ENCODE measurements at places on chromosomes 16 and 17. TPM values are rescaled to one million over a fixed set of nuclear protein-coding genes. Genes with fewer than 3 reads are reported as not detected.

SCGB1C2 gene
- not detected for total RNA-seq

TUBB3 gene
- total RNA-seq: 273 TPM

AHSP gene
- not detected for total RNA-seq

EVPL gene
- 0.21 TPM for total RNA-seq

NPIPB6 gene
- total RNA-seq: 1.6 TPM

DNA sequence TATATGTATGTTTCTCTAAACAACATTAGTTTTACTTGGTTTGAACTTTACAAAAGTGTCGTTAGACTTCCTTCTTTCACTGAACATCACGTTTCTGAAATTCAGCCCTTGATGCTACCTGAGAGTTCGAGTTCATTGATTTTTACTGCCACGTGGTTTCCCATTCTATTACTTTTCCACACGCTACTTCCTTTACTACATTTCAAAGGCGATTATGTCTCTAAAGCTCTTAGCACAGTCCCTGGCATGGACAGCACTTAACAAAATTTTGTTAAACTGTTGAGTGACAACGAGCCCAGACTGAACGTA lies 15.9 kb upstream of the ARHGAP17 start:
- no peak for DNase-seq
- no peaks in the 10 kb centered on the region for H3K27me3 ChIP-seq
- peak overlapping the region; percentile 21 for H3K4me3 ChIP-seq
- H3K4me1 ChIP-seq: peaks cover 10% of the 10 kb centered on the region

DNA sequence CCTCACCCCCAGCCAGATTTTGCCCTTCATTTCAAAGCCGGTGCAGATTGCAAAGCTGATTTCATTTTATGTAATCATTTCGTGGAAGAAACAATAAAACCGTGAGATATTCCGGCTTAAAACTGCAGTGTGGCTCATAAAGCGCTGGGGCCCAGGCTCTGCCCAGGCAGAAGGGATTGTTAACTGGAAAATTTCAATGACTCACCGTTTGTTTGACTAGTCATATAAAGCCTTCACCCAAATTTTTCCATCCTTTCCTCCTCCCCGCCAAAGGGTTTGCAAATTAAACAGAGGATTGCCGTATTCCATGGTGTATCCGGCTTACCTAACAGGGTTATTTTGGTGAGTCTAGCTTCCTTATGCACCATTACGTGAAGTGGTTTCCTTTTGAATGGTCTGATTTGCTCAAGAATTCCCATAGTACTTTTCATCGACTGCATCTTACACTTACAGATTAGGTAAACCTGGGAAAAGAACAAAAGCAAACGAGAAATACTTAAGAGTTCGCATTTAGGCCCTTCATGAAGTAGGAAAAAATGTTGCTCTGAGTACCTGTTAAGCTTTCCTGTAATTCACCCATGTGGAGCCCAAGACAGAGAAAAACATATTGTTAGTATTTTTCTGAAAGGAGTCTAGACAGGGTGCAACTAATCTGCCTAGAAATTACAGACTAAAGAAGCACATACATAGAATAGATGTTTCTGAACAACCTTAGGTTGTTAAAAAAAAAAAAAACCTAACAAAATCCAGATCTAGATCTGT lies 949 bp upstream of the GSPT1 start:
- H3K4me3 ChIP-seq: peak overlapping the region; percentile 96
- H3K4me1 ChIP-seq: peaks cover 13% of the 10 kb centered on the region
- peak; percentile 36 for DNase-seq

- no peaks in the 10 kb centered on the region for H3K36me3 ChIP-seq
- DNase-seq: no peak
- no peak overlapping the region for H3K27ac ChIP-seq
- no peaks in the 10 kb centered on the region for H3K4me1 ChIP-seq
- H3K4me3 ChIP-seq: no peak overlapping the region
- H3K27me3 ChIP-seq: no peaks in the 10 kb centered on the region
Observed at GRCh38 chr17:28216528-28216927, 102.5 kb upstream of the TMEM97 start.

DNA sequence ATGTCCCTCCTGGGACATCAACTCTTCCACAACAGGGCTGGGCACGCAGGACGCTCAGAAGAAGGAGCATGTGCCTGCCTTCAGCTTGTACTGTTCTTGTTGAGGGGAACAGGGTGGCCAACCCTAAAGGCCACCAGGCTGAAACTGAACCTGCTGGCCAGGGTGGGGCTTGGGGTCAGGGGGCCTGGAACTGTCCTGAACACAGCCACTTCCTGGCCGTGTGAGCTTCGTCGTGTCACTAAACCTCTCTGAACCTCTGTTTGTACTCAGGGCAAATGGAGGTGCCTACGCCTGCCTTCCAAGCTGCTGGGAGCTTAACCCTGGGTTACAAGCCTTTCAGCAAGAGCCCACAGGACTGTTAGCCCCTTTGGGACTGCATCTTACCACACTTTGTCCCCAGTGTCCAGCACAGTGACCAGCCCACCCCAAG lies 6.7 kb downstream of the ARHGAP27 start:
- no peak for DNase-seq
- H3K4me1 ChIP-seq: no peaks in the 10 kb centered on the region
- no peaks in the 10 kb centered on the region for H3K36me3 ChIP-seq
- no peak overlapping the region for H3K4me3 ChIP-seq

- peaks cover 23% of the 10 kb centered on the region for H3K36me3 ChIP-seq
- no peak overlapping the region for H3K4me3 ChIP-seq
- H3K4me1 ChIP-seq: no peaks in the 10 kb centered on the region
- H3K27me3 ChIP-seq: no peaks in the 10 kb centered on the region
- H3K27ac ChIP-seq: no peak overlapping the region
- DNase-seq: no peak
Observed at GRCh38 chr17:28655160-28655559, 6.5 kb downstream of the SDF2 start.

DNA sequence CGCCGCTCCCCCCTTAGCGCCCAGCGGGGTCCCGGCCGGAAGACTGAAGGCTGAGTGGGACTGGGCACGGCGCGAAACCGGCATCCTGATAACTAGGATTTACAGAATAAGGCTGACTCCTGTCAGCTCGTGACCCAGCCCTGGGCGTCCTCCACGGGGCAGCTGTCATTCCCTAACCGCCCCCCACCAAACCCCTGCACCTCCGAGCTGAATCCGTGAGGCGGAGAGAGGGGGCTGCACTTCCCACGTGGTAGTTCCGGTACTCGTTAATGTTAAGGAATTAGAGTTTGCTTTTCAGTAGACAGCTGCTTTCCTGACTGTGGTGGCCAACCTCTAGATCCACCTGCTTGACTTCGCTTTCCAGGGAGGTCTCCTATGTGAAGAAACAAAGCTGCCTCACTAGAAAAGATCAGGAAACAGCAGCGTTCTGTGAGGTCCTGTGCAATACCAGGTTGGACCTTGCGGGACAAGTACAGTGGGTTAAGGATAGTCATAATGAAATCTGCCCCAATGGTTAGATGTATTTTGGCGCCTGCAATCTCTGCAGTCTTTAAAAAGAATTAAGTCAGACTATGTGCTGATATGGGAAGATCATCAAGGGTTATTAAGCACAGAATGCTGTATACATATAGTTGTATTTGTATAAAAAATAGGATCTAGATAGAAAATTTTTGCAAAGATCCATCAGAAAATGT lies 1.1 kb upstream of the WBP2 start:
- H3K4me3 ChIP-seq: peak overlapping the region; percentile 63
- H3K4me1 ChIP-seq: peaks cover 13% of the 10 kb centered on the region
- DNase-seq: no peak
- H3K27ac ChIP-seq: peak overlapping the region; percentile 86

DNA sequence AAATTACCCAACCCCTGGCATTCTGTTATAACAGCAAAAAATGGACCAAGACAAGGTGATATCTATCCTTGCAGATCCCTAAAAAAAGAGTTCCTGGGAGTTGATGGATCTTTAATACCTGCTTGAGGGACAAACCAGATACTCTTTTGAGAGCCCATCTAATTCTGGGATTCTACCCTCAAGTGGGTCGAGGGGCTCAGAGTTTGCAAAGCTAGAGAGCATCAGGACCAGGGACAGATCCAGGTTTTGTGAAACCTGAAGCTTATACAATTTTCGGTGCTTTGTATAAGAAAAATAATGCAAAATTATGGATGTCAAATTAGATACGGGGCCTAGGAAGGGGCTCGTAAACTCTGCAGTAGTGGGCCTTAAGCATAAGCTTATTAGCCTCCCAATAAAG lies 130.5 kb upstream of the CRHR1 start:
- H3K27ac ChIP-seq: no peak overlapping the region
- no peaks in the 10 kb centered on the region for H3K36me3 ChIP-seq
- no peak for DNase-seq

GRCh38 chr16:85715169-85716021 lies 26.6 kb upstream of the GINS2 start:
- DNase-seq: no peak
- H3K36me3 ChIP-seq: no peaks in the 10 kb centered on the region
- no peaks in the 10 kb centered on the region for H3K27me3 ChIP-seq
- no peak overlapping the region for H3K4me3 ChIP-seq
- peak overlapping the region; percentile 25 for H3K27ac ChIP-seq

- no peak overlapping the region for H3K4me3 ChIP-seq
- H3K4me1 ChIP-seq: peaks cover 45% of the 10 kb centered on the region
- DNase-seq: no peak
- no peaks in the 10 kb centered on the region for H3K36me3 ChIP-seq
- H3K27ac ChIP-seq: no peak overlapping the region
Observed at GRCh38 chr17:57444682-57445450, 188.5 kb downstream of the MSI2 start.

DNA sequence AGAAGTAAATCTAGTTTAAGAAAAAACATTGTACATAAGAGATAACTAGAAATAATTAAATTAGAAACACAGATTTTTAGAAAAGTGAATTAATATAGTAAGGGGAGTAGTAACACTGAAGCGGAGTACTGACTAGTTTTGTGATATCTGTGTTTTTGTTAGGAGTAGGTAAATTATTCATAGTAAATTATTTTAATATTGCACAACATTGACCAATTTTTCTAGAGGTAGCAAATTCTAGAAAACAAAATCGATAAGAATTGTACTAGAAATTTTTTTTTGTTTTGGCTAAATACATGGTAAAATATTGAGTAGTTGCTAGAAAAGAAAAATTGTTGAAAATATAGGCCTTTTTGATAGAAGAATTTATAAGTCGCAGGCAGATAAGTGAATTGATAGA lies 156.5 kb downstream of the CHD9 start:
- no peak for DNase-seq
- peaks cover 54% of the 10 kb centered on the region for H3K4me1 ChIP-seq
- H3K36me3 ChIP-seq: no peaks in the 10 kb centered on the region
- H3K27me3 ChIP-seq: no peaks in the 10 kb centered on the region

DNA sequence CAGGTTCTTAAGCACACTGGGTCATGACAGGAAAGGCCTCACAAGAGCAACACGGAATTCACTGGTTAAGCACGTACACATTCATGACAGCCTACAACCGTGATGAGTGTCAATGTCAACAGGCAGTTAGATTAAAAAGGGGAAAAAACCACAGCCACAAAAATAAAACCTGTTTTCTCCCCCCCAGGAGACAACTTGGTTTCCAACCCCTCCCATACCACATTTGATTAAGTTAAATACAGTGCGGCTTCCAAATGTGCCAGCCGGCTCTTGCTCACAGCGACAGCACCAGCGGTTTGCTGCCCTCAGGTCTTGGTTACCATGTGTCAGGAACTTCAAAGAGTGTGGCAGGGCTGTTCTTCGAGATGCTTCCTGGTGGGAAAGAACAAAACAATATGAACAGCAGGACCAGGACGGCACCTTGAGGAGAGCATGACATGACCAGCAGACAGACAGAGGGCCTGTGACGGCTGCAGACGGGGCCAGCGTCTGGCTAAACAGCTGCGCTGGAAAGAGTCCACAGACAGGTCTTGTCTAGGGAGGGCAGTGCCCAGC lies 193.6 kb downstream of the PARN start:
- no peak for DNase-seq
- H3K27ac ChIP-seq: no peak overlapping the region
- no peak overlapping the region for H3K4me3 ChIP-seq
- no peaks in the 10 kb centered on the region for H3K36me3 ChIP-seq
- no peaks in the 10 kb centered on the region for H3K4me1 ChIP-seq

- H3K27ac ChIP-seq: no peak overlapping the region
- H3K27me3 ChIP-seq: no peaks in the 10 kb centered on the region
- H3K4me1 ChIP-seq: no peaks in the 10 kb centered on the region
- DNase-seq: no peak
- H3K4me3 ChIP-seq: no peak overlapping the region
Observed at GRCh38 chr16:70304892-70305448, 6.0 kb downstream of the DDX19B start.

GRCh38 chr16:55565086-55565485 lies 1.4 kb upstream of the CAPNS2 start:
- DNase-seq: no peak
- H3K36me3 ChIP-seq: no peaks in the 10 kb centered on the region
- no peaks in the 10 kb centered on the region for H3K27me3 ChIP-seq
- no peak overlapping the region for H3K4me3 ChIP-seq
- H3K27ac ChIP-seq: no peak overlapping the region
- H3K4me1 ChIP-seq: no peaks in the 10 kb centered on the region

DNA sequence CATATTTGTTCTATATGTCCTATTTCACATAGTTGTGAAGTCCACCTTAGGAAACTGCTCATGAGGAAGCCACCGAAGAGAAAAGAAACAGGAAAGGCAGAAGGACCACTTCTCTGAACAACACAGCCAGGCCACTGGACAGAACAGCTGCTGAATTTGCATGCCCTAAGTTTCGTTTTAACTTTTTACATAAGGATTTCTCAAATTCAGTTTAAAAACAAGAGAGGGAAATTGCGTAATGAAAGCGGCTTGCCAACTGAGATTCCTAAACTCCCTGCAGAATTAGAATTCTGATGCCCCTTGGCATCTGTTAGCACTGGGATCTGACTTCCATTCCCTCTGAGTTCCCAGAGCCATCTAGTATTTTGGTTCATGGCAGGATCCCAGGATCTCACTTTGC lies 5.0 kb upstream of the CCL8 start:
- DNase-seq: no peak
- no peak overlapping the region for H3K27ac ChIP-seq
- peaks cover 5% of the 10 kb centered on the region for H3K27me3 ChIP-seq
- H3K4me1 ChIP-seq: no peaks in the 10 kb centered on the region

GRCh38 chr16:50499254-50499653 lies 48.9 kb upstream of the NKD1 start:
- no peak overlapping the region for H3K27ac ChIP-seq
- no peak for DNase-seq
- H3K36me3 ChIP-seq: no peaks in the 10 kb centered on the region

- no peak overlapping the region for H3K4me3 ChIP-seq
- peak; percentile 53 for DNase-seq
- no peaks in the 10 kb centered on the region for H3K36me3 ChIP-seq
- H3K27me3 ChIP-seq: no peaks in the 10 kb centered on the region
- H3K4me1 ChIP-seq: peaks cover 47% of the 10 kb centered on the region
Observed at GRCh38 chr16:70749681-70750601, 51.0 kb downstream of the VAC14 start.

Measured in A673 (cell line).